ENCODE measurements at places on chromosomes 13 and 19.

- no peak for DNase-seq
Measured at GRCh38 chr13:95058680-95059079, 242.6 kb downstream of the ABCC4 start.

DNA sequence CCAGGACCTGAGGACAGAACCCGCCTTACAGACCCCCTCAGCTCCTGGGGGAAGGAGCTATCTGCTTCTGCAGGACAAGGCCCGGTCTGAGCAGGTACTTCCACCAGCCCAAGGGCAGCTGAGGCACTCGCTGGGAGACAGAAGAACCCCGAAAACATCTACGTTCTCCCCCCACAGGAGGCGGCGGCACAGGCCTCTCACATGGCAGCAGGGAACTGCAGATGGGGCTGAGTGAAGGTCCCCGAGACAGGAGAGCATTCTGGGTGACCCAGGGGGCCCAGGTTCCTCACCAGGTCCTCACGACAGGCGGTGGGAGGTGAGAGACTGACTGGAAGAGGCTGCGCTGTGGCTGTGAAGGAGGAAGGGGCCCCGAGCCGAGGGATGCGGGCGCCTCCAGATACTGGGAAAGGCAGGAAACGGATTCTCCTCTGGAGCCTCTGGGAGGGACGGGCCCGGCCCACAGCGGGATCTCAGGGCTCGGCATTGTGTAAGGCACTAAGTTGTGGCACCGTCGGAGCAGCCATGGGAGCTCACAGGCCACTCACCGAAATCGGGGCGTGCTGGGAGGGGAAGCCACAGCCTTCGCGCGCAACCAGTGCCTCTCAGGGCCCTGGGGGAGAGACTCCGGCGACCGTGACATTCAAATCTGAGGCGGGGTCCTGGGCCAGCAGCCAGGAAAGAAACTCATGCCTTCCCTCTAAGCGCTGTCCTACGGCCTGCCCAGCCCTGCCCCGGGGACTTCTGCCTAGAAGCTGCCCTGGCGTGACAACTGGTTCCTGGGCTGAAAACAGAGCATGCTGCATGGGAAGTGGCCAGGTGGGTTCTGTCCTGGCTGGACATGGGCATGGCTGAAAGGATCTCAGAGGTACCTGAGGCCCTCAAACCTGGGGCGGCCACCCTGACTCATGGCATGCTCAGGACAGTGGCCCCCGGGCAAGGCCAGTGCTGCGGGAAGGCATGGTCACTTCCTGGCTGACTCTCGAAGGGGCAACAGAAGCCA, 14.0 kb downstream of the RPL36 start:
- DNase-seq, result no peak

DNA sequence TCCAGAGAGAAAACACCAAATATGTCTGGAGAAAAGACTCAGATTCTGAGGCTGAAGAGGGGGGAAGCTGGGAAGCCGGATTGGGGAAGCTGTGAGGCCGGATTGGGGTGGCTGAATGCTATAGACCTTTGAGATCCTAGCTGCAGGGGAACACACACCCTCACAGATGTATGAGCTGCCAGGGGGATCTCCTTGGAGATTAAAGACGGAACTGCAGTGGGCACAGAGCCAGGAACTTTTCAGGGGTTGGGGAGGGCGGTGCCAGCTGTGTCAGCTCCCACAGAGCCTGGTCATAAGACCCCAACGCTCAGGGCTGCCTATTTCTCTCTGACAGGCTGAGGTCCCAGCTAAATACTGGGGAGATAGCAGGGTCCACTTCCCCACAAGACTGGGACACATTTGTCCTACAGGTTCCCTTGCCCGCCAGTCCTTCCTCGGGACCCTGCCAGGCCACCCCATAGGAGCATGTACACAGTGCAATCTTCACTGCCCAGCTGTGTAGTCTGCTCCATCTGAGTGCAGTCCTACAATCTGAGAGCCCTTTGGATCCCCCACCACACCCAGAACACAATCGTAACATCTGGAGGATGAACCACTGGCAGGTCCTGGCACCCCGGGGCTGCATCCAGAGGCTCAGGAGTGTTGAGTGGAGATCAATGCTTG, 1893.9 kb downstream of the PCDH9 start:
- no peak for DNase-seq

GRCh38 chr13:104357174-104357573, 1291.0 kb upstream of the SLC10A2 start:
- DNase-seq, result no peak

DNA sequence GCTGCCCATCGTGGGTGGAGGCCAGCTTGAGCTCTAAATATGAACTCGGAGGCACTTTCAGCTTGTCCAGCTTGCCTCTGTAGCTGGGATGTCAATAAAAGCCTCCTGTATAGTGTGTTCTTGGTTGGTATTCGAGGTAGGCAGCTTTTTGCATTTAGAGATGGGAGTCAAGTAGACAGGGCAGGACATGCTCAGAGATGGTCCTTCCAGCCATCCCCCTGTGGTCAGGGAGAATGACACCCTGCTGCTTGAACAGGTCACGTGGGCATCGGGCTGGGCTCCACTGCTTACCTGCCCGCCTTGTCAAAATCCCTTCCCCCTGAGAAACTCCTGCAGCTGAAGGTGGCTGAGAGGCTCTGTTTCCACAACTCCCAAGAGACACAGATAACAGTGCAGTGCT, 302.5 kb downstream of the ZNF536 start:
- DNase-seq, result no peak

DNA sequence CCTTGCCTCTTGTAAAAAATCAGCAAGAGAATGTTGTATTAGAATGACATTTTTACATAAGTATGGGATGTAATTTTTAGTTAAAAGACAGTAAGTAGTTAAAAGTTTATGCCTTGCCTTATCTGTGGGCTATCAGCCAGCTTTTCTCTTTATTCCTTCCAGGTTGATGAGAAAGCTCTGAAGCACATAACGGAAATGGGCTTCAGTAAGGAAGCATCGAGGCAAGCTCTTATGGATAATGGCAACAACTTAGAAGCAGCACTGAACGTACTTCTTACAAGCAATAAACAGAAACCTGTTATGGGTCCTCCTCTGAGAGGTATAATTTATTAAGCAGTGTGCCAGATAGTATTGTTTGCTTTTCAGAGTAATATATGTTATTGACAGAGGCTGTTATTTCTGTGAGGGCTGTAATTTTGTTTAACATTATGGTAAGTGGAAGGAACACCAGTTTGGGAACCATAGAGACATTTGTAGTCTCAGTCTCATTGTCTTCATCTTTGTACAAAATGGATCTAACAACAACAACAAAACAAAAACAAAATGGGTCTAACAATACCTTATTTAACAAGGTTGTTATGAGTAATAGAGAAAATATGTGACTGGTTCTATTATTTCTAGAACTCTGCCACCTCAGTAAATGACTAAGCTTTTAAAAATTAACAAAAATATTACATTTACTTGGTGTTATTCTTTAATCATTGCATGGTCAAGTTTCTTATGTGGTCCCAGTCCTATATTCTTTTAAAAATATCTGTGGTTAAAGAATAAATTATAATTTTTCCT, 112.8 kb downstream of the TDRD3 start:
- no peak for DNase-seq

GRCh38 chr19:12140545-12141404, 625 bp upstream of the ZNF20 start:
- peak; percentile 60 for DNase-seq

DNA sequence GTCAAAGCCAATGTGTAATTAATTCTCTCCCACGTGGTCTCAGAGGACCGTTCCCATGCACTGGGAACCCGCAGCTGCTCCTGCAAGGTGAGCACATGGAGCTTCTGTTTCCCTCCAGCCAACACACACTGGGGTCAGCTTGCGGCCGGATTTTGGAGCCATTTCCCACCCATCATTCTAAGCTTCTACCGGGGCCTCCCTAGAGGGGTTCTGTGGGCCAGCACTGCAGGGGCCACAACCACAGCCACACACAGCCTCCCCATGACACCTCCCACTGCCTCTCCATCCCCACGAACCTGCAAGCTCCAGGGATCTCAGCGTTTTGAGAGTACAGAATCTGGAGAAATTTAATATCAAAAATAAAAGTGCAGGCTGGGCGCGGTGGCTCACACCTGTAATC, 120.7 kb upstream of the SOX1 start:
- no peak for DNase-seq

DNA sequence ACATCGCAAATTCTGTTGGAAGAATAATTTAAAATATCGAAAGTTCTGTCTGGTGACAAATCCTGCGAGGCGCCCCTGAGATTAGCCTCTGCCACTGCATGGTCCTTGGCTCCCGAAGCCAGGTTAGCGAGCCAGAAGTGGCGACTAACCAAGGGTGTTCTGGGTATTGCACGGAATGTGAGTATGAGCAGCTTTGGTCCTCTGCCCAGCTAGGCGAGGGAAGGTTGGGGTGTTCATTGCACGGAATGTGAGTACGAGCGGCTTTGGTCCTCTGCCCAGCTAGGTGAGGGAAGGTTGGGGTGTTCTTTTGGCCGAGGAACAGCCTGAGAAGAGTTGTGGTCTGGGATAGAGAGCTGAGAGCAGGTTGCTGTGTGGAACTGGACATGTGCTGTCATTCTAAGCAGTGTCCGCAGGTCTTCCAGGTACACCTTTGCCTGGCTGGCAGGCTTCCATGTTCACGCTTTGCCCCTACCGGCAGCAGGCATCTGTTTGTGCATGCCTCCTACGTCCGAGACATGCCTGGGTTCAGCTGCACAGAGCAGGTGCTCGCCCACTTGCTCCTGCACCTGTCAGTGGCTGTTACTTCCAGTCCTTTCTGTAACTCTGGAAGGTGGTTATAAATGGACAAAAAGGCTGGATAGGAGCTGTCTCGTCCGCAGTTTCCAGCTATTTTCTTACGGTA, 18.3 kb upstream of the TEX29 start:
- DNase-seq, result no peak
